Naive B cell (primary cell): ENCODE measurements at places on chromosomes 3 and 15. TPM values are rescaled to one million over a fixed set of nuclear protein-coding genes. Genes with fewer than 3 reads are reported as not detected.

DNA sequence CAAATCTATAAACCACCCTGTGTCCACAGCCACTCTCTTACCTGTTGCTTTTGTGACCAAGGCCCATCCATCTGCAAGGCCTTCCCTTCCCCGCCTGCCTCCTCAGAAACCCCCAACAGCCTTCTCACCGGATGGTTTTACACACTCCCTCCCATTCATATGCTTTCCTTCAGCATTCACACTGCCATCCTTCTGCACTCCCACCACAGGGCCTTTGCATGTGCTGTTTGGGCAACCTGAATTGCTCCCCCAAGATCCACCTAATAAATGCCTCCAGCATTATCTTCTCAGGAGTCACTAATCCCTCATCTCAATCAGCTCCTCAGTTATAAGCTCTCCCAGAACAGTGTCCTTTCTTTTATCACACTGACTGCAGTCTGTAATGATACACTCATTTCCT lies 6.0 kb downstream of the CLEC3B start:
- DNase-seq, result no peak

DNA sequence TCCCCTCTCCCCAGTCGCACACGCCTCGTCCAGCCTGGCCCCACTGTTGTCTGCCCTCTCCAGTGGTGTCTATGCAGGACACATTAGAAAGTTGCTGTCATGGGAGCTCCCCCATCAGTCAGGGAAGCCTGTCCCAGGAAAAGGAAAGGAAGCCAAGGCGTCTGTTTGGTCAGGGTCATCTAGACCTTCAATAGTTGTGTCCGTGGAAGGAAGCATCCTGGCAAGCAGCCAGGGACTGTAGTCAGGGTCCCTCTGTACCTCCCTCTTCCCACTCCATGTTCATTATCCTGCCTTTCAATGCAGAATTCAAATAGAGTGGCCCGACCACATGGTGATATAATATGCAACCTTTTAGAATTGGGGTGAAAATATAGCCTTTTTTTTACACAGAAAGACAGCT lies 60.7 kb upstream of the RAB6B start:
- no peak for DNase-seq

The TEX55 gene
- not detected for polyA plus RNA-seq

The NECTIN3 gene
- polyA plus RNA-seq, result 0.42 TPM

The TMEM158 gene
- not detected for polyA plus RNA-seq
